Smooth muscle cell of the coronary artery (primary cell): ENCODE measurements at places on chromosomes 4 and X. TPM values are rescaled to one million over a fixed set of nuclear protein-coding genes. Genes with fewer than 3 reads are reported as not detected.

The DIPK2B gene
- total RNA-seq: 0.23 TPM in 1 of 2 replicates, not detected in the other

The CHRNA9 gene
- 1.2 TPM in 1 of 2 replicates, not detected in the other for total RNA-seq

The P2RY4 gene
- under 0.01 TPM in 1 of 2 replicates, not detected in the other for total RNA-seq

The PPP4R3C gene
- not detected in 2 replicates for total RNA-seq

The USP51 gene
- total RNA-seq: 0.30 and 2.5 TPM in 2 replicates

The VSIG4 gene
- not detected in 2 replicates for total RNA-seq

The AFM gene
- not detected in 2 replicates for total RNA-seq

The FOXO4 gene
- 4.4 and 4.6 TPM in 2 replicates for total RNA-seq

The DNASE1L1 gene
- 34.3 and 98.6 TPM in 2 replicates for total RNA-seq

The PRKG2 gene
- 0.15 and 18.0 TPM in 2 replicates for total RNA-seq

The FHDC1 gene
- under 0.01 and 0.12 TPM in 2 replicates for total RNA-seq

The KLHL13 gene
- total RNA-seq: 2.1 and 48.4 TPM in 2 replicates

The AMBN gene
- not detected in 2 replicates for total RNA-seq

The GAGE2A gene
- not detected in 2 replicates for total RNA-seq

The TRIM60 gene
- total RNA-seq: not detected in 2 replicates

The ZNF732 gene
- 0.30 TPM in 1 of 2 replicates, not detected in the other for total RNA-seq

The P2RY8 gene
- total RNA-seq: under 0.01 TPM in 1 of 2 replicates, not detected in the other

The CHRDL1 gene
- total RNA-seq: 15.2 TPM in 1 of 2 replicates, not detected in the other

The DNAAF6 gene
- total RNA-seq: not detected in 2 replicates

The GPR143 gene
- not detected in 2 replicates for total RNA-seq

The DUSP9 gene
- not detected in 2 replicates for total RNA-seq

The MYOZ2 gene
- 0.82 and 0.90 TPM in 2 replicates for total RNA-seq

The CENPVL3 gene
- total RNA-seq: not detected in 2 replicates
